Esophagus squamous epithelium (tissue), 5 donors: ENCODE measurements at places on chromosomes 3 and 15. TPM values are rescaled to one million over a fixed set of nuclear protein-coding genes. Genes with fewer than 3 reads are reported as not detected.

- H3K4me1 ChIP-seq = no peaks in the 10 kb centered on the region
- H3K36me3 ChIP-seq = no peaks in the 10 kb centered on the region
- no peak overlapping the region for H3K27ac ChIP-seq
- no peak overlapping the region for H3K4me3 ChIP-seq
Measured at GRCh38 chr3:68483601-68484000, 448.7 kb downstream of the TAFA4 start.

DNA sequence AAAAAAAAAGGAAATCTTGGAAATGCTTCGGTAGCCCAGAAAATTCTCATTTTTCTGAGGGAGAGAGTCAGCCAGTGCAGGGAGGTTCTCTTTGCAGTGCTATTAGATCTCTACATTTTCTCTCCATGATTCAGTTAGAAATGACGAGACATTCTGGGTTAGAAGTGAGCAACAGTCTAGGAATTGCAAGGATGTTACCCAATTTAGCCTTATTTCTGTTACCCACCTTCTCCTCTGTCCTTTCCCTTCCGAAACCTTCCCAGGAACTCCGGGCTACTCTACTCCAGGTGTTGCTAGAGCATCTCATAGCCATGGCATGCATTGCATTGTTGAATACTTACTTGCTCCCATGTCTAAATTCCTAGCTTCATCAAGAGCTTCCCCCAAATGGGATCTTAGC lies 106.8 kb downstream of the EDEM1 start:
- DNase-seq = no peak
- H3K4me3 ChIP-seq = no peak overlapping the region
- H3K27me3 ChIP-seq = no peaks in the 10 kb centered on the region
- no peaks in the 10 kb centered on the region for H3K36me3 ChIP-seq
- no peak overlapping the region for H3K27ac ChIP-seq

GRCh38 chr15:59255680-59256336 lies 49.2 kb downstream of the LDHAL6B start:
- DNase-seq = no peak
- H3K27me3 ChIP-seq = no peaks in the 10 kb centered on the region
- peaks cover 4% of the 10 kb centered on the region for H3K4me1 ChIP-seq

GRCh38 chr3:77039606-77040171 lies at the start of gene ROBO2:
TSS of gene ROBO2 (plus strand) at chr3:77040099. CDS start at chr3:77040786, 687 bp downstream.
- H3K4me3 ChIP-seq = peak within 1 kb of the TSS; percentile 72
- H3K27me3 ChIP-seq = no peaks in the 10 kb centered on the region

DNA sequence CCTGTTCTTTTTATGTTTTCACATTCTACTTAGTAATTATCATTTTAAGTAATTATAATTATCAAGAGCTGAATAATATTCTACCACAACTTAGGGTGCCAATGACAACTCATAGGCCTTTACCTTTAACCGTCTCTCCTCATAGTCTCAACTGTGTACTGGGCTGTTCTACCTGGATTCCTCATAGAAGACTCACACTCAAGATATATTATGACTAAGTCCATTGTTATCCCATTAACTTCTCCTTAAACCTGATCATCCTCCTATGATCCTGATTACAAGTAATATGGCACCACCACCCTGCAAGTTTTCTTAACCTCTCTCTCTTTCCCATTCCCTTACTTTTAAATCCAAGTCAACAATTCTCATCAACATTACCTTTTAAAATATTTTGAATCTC lies 285.9 kb upstream of the VEPH1 start:
- H3K27me3 ChIP-seq = no peaks in the 10 kb centered on the region
- peaks cover 12% of the 10 kb centered on the region for H3K4me1 ChIP-seq
- H3K4me3 ChIP-seq = no peak overlapping the region
- DNase-seq = no peak
- no peaks in the 10 kb centered on the region for H3K36me3 ChIP-seq
- H3K27ac ChIP-seq = no peak overlapping the region

GRCh38 chr15:93882141-93882540 lies 349.2 kb upstream of the MCTP2 start:
- peaks cover 18% of the 10 kb centered on the region for H3K4me1 ChIP-seq
- H3K4me3 ChIP-seq = no peak overlapping the region
- DNase-seq = no peak
- H3K27me3 ChIP-seq = no peaks in the 10 kb centered on the region
- H3K36me3 ChIP-seq = no peaks in the 10 kb centered on the region
- no peak overlapping the region for H3K27ac ChIP-seq

DNA sequence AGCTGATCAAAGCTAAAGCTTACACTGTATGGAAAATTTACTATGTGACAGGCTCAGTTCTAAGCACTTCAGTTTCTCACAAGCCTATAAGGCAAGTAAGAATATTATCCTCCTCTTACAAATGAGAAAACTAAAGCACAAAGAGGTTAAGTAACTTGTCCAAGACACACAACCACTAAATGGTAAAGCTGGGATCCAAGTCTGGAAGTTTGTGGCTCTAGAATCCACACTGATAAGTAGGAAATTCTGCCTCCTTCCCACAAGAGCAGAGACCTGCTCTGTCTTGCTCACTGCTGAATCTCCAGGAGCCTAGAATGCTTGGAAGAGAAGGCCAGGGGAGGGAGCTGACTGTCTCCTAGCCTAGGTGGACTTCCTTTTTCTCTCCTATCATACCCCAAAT lies 60.6 kb downstream of the MAGI1 start:
- H3K4me1 ChIP-seq = peaks cover 15% of the 10 kb centered on the region
- no peaks in the 10 kb centered on the region for H3K27me3 ChIP-seq
- DNase-seq = no peak
- H3K27ac ChIP-seq = no peak overlapping the region
- no peak overlapping the region for H3K4me3 ChIP-seq
- H3K36me3 ChIP-seq = no peaks in the 10 kb centered on the region

DNA sequence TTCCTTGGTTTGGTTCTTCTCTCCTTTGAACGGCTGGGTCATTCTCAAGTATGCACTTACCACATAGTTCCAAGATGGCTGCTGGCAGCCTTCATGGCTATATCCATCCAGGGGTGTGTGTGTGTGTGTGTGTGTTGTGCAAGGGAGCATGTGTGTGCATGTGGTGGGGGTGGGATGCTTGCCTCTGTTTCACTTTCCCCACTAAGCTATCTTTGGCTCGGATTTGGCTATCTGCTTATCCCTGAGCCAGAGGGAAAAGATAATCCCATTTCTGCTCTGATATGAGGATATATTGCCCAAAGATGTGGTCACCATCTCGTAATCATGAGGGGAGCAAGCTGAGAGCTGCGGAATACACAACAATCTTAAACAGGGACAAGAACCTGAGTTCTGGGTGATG lies 26.2 kb downstream of the ANAPC13 start:
- no peak for DNase-seq
- H3K4me3 ChIP-seq = no peak overlapping the region
- H3K36me3 ChIP-seq = no peaks in the 10 kb centered on the region
- no peaks in the 10 kb centered on the region for H3K27me3 ChIP-seq

DNA sequence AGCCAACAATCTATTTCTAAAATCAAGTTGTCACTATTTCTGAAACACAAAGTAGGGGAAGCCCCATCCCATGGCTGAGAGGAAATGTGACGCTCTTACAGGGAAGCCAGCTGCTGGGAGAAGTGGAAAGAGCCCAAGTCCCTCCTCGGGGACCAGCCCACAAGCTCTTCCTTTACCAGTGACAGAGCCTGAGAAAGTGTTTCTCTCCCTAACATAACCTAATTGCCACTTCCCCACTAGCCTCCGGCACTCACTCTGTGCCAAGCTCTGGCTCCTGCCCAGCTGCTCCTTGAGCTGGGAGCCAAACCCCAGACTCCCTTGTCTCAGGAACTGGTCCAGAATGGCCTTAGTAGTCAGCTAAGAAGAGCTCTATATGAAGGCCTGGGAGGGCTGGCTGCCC lies 42.9 kb downstream of the TNFAIP8L3 start:
- no peaks in the 10 kb centered on the region for H3K36me3 ChIP-seq
- peaks cover 42% of the 10 kb centered on the region for H3K4me1 ChIP-seq
- no peak overlapping the region for H3K27ac ChIP-seq
- no peak overlapping the region for H3K4me3 ChIP-seq

- H3K27ac ChIP-seq = no peak overlapping the region
- no peaks in the 10 kb centered on the region for H3K27me3 ChIP-seq
- no peak overlapping the region for H3K4me3 ChIP-seq
- no peaks in the 10 kb centered on the region for H3K36me3 ChIP-seq
- H3K4me1 ChIP-seq = no peaks in the 10 kb centered on the region
Measured at GRCh38 chr3:47259114-47259513, 23.5 kb downstream of the KIF9 start.

DNA sequence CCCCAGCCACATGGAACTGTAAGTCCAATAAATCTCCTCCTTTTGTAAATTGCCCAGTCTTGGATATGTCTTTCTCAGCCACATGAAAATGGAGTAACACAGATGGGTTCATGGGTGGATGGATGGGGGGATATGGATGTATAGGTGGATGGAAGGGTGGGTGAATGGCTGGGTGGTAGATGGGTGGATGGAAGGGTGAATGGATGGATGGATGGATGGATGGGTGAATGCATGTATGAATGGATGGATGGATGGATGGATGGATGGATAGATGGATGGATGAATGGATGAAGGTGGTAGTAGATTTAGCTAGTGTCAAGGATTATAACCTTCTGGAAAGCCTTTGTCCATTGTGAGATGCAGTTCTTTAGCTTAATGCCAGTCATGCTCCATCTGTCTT lies 146.1 kb upstream of the ATP2B2 start:
- no peak for DNase-seq
- H3K4me3 ChIP-seq = no peak overlapping the region
- no peak overlapping the region for H3K27ac ChIP-seq
- peaks cover 57% of the 10 kb centered on the region for H3K27me3 ChIP-seq

- no peaks in the 10 kb centered on the region for H3K4me1 ChIP-seq
- no peak overlapping the region for H3K27ac ChIP-seq
- no peaks in the 10 kb centered on the region for H3K27me3 ChIP-seq
- H3K4me3 ChIP-seq = no peak overlapping the region
Measured at GRCh38 chr3:194284351-194284750, 66.8 kb downstream of the CPN2 start.

GRCh38 chr3:165521131-165521871 lies 315.9 kb downstream of the BCHE start:
- H3K36me3 ChIP-seq = no peaks in the 10 kb centered on the region
- H3K27ac ChIP-seq = no peak overlapping the region
- no peak overlapping the region for H3K4me3 ChIP-seq
- no peak for DNase-seq

- no peaks in the 10 kb centered on the region for H3K36me3 ChIP-seq
- no peaks in the 10 kb centered on the region for H3K4me1 ChIP-seq
- peak overlapping the region; percentile 16 for H3K4me3 ChIP-seq
- H3K27ac ChIP-seq = no peak overlapping the region
- no peak for DNase-seq
- no peaks in the 10 kb centered on the region for H3K27me3 ChIP-seq
Measured at GRCh38 chr3:84547971-84548970, 410.5 kb upstream of the CADM2 start.

DNA sequence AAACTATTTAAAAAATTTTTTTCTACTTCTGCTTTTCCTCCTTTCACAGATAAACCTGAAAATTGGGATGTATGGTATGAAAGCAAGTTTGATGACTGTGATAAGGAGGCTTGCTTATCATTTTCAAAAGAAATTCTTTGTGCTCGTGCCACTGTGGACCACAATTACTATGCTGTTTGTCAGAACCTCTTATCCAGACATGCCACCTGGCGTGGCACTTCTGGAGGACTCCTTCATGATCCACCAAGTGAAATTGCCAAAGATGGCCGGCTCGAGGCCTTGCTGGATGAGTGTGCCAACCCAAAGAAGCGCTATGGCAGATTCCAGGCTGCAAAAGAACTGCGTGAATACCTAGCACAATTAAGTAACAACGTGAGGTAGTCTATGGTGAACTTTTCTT lies 17.8 kb downstream of the DIPK2A start:
- H3K27ac ChIP-seq = no peak overlapping the region
- H3K4me1 ChIP-seq = no peaks in the 10 kb centered on the region
- H3K4me3 ChIP-seq = no peak overlapping the region
- DNase-seq = no peak
- H3K27me3 ChIP-seq = no peaks in the 10 kb centered on the region

DNA sequence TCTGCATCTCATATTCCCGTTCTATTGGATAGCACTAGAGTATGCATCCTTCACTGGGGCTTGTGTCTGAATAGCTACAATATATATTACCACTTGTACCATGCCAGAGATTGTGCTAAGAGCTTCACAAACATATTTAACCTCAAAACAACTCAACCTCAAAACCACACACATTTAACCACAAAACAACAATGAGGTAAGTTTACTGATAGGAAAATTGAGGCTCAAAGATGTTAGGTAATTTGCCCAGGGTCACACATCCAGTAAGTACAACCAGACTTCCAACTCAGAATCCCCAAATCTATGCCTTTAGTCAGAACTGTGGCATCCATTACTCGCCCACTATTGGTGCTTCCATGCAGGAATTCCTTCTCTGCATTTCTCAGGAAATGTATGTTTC lies 220.0 kb downstream of the FAM43A start:
- H3K4me1 ChIP-seq = peaks cover 17% of the 10 kb centered on the region
- no peak for DNase-seq
- no peak overlapping the region for H3K27ac ChIP-seq

DNA sequence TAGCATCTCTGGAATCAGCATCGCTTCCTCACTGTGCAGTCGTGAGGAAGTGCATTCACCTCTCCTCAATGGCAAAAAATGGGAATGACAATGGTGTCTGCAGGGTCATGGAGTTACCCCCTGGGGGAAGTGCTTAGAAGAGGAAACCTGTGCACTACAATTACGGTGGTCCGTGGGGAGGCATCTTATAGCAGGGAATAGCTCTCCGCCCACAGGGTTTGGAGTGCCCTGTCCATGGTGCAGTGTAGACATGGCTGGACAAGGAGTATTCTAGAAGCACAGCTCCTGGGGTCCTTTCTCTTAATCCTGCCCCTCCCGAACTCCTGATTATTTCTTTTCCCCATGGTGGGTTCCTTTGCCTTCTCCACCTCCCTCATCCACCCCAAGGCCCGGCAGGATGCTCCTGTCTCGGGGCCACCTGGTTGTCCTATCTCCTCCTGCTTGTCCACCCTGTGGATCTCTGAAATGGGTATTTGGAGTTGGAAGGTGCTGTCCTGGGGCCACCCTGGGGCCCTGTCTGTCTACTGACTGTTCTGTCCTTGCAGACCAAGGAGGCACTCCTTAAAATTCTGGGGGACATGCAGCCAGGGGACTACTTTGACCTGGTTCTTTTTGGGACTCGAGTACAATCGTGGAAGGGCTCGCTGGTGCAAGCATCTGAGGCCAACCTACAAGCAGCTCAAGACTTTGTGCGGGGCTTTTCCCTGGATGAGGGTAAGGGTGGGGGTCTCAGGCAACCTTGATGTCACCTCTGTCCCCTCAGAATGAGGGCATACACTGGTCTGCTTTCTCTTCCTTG lies 5.2 kb downstream of the ITIH1 start:
- no peak overlapping the region for H3K4me3 ChIP-seq
- DNase-seq = no peak
- no peak overlapping the region for H3K27ac ChIP-seq
- H3K4me1 ChIP-seq = no peaks in the 10 kb centered on the region

- H3K27ac ChIP-seq = no peak within 1 kb of the TSS
- no peaks in the 10 kb centered on the region for H3K36me3 ChIP-seq
- DNase-seq = no peak
- H3K4me1 ChIP-seq = peaks cover 12% of the 10 kb centered on the region
- H3K27me3 ChIP-seq = no peaks in the 10 kb centered on the region
- no peak within 1 kb of the TSS for H3K4me3 ChIP-seq
Measured at GRCh38 chr3:126517291-126517951, at the start of gene UROC1. TSS of gene UROC1 (minus strand) at chr3:126517773. CDS start at chr3:126517719, 54 bp downstream.

Gene C2CD4A
- 1.8 TPM for total RNA-seq

Gene PTX3
- 1.7 TPM for total RNA-seq

Gene MAP1A
- total RNA-seq = 0.92 TPM

Gene GP5
- not detected for total RNA-seq

Gene GOLGA8J
- total RNA-seq = not detected

Gene RPL35A
- 880 TPM for total RNA-seq

Gene EFHB
- total RNA-seq = not detected

Gene ITIH4
- total RNA-seq = 0.22 TPM

Gene ABI3BP
- 6.2 TPM for total RNA-seq
